ENCODE measurements at places on chromosomes 4 and X. TPM values are rescaled to one million over a fixed set of nuclear protein-coding genes. Genes with fewer than 3 reads are reported as not detected.
A peak's percentile ranks its signal among the peaks of the same experiment; 100 is the strongest.

- no peak overlapping the region for H3K27ac ChIP-seq
- no peak for DNase-seq
- H3K27me3 ChIP-seq: no peaks in the 10 kb centered on the region
- no peaks in the 10 kb centered on the region for H3K4me1 ChIP-seq
- H3K36me3 ChIP-seq: no peaks in the 10 kb centered on the region
- no peak overlapping the region for H3K4me3 ChIP-seq
Observed at GRCh38 chr4:148152868-148153625, 289.2 kb downstream of the NR3C2 start.

GRCh38 chr4:110926841-110927400, 304.0 kb upstream of the PITX2 start:
- H3K4me3 ChIP-seq: no peak overlapping the region
- no peak for DNase-seq
- H3K27me3 ChIP-seq: no peaks in the 10 kb centered on the region
- no peak overlapping the region for H3K27ac ChIP-seq
- H3K36me3 ChIP-seq: no peaks in the 10 kb centered on the region

DNA sequence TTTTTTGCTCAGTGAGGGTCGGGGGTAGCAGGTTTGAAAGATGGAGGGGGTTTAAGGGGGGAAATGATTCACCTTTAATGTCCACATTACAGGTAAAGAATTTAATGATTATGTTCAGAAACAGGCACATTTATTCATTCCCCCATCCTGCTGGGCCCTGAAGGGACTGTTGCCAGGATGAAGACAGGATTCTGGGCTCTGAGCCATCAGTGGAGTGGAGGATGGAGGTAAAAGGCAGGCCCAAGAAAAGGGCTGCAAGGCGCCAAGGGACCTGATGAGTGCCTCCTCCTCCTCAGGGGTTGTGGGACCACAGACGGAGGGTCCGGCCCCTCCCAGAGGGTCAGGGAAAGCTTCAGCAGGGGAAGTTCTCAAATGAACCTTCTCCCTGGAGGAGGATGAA, 40.4 kb upstream of the PROM1 start:
- H3K4me1 ChIP-seq: peaks cover 6% of the 10 kb centered on the region
- no peak overlapping the region for H3K27ac ChIP-seq
- no peaks in the 10 kb centered on the region for H3K27me3 ChIP-seq

DNA sequence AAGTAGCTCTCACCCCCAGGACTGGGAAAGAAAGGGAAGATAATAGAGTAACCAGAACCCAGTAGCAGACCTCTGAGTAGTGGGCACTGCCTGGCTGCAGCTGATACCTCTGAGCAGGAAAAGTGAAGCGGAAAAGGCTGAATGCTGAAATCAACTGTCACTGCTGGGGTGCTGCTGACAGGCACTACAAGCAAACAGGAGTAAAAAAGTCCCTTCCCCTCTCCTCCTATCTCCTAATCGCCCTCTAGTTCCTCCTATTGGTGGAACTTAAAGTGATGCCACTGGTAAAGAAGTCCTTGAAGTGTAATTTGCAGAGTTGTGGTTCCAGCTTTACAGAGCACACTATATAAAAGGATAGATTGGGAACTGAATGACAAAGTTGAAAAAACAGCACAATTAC, 32.8 kb upstream of the GLRB start:
- no peak overlapping the region for H3K4me3 ChIP-seq
- no peaks in the 10 kb centered on the region for H3K27me3 ChIP-seq
- H3K36me3 ChIP-seq: no peaks in the 10 kb centered on the region
- no peaks in the 10 kb centered on the region for H3K4me1 ChIP-seq

- peak; percentile 52 for DNase-seq
- H3K27me3 ChIP-seq: no peaks in the 10 kb centered on the region
- H3K4me1 ChIP-seq: peaks cover 22% of the 10 kb centered on the region
- H3K4me3 ChIP-seq: peak overlapping the region; percentile 7
- H3K36me3 ChIP-seq: peaks cover 58% of the 10 kb centered on the region
Observed at GRCh38 chrX:357693-358471, 28.8 kb downstream of the PPP2R3B start.

GRCh38 chrX:47608130-47608810, 11.4 kb downstream of the SYN1 start:
- no peaks in the 10 kb centered on the region for H3K27me3 ChIP-seq
- H3K4me1 ChIP-seq: peaks cover 6% of the 10 kb centered on the region
- no peak overlapping the region for H3K4me3 ChIP-seq
- no peak for DNase-seq

DNA sequence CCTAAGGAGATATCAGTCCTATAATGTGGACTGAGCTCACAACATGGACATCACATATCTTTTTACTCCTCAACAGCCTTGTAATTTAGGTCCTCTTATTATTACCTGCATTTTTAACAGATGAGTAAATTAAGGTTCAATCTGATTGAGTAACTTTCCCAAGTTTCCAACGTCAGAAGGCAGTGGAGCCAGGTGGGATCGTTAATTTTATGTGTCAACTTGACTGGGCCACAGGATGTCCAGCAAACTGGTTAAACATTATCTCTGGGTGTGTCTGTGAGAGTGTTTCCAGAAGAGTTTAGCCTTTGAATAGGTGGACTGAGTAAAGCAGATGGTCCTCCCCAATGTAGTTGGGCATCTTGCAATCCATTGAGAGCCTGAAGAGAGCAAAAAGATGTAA, 59.0 kb upstream of the SLIT2 start:
- DNase-seq: no peak
- no peaks in the 10 kb centered on the region for H3K4me1 ChIP-seq
- no peak overlapping the region for H3K4me3 ChIP-seq
- no peak overlapping the region for H3K27ac ChIP-seq

- no peak overlapping the region for H3K27ac ChIP-seq
- H3K27me3 ChIP-seq: no peaks in the 10 kb centered on the region
Observed at GRCh38 chr4:24867251-24867650, 45.6 kb downstream of the CCDC149 start.

GRCh38 chr4:36363024-36363423, 81.6 kb downstream of the DTHD1 start:
- no peak for DNase-seq
- no peak overlapping the region for H3K27ac ChIP-seq
- no peaks in the 10 kb centered on the region for H3K27me3 ChIP-seq
- H3K4me3 ChIP-seq: no peak overlapping the region
- no peaks in the 10 kb centered on the region for H3K36me3 ChIP-seq

GRCh38 chr4:38075370-38076152, 115.4 kb downstream of the PTTG2 start:
- no peaks in the 10 kb centered on the region for H3K27me3 ChIP-seq
- no peak overlapping the region for H3K4me3 ChIP-seq
- peak overlapping the region; percentile 6 for H3K27ac ChIP-seq
- H3K4me1 ChIP-seq: peaks cover 43% of the 10 kb centered on the region
- peaks cover 64% of the 10 kb centered on the region for H3K36me3 ChIP-seq

GRCh38 chr4:1544861-1545281, 138.6 kb upstream of the NKX1-1 start:
- H3K27me3 ChIP-seq: no peaks in the 10 kb centered on the region
- peak overlapping the region; percentile 80 for H3K27ac ChIP-seq
- H3K4me1 ChIP-seq: peaks cover 5% of the 10 kb centered on the region
- H3K36me3 ChIP-seq: no peaks in the 10 kb centered on the region

- H3K27ac ChIP-seq: no peak overlapping the region
- no peak for DNase-seq
- no peaks in the 10 kb centered on the region for H3K36me3 ChIP-seq
- H3K27me3 ChIP-seq: no peaks in the 10 kb centered on the region
- H3K4me1 ChIP-seq: no peaks in the 10 kb centered on the region
Observed at GRCh38 chr4:165711436-165711835, 161.6 kb upstream of the TLL1 start.

DNA sequence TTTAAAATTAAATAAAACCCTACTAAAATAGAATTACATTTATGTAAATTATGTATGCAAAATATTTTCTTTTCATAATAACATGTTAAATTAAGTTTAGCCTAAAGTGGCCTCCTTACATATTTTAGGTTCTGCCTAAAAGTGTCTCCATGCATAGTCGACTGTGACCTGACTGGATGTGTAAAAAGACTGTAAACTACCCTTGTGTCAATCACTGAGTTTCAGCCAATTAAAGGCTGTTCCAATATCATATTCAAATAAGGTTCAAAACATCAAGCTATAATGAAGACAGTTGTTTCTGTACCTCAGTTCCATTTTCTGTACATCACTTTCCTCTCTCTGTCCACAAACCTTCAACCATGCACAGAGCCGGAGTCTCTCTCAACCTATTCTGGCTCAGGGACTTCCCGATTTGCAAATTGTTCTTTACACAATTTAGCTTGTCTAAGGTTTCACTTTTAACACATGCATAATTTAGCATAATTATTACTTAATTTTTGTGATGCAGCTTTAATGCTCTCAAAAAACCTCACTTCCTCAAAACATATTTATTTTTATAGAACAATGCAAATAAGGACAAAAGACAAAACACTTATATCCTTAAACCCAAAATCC, 60.1 kb downstream of the SH3RF1 start:
- no peaks in the 10 kb centered on the region for H3K36me3 ChIP-seq
- no peak overlapping the region for H3K27ac ChIP-seq
- no peak for DNase-seq
- no peaks in the 10 kb centered on the region for H3K4me1 ChIP-seq
- no peak overlapping the region for H3K4me3 ChIP-seq
- peaks cover 6% of the 10 kb centered on the region for H3K27me3 ChIP-seq

DNA sequence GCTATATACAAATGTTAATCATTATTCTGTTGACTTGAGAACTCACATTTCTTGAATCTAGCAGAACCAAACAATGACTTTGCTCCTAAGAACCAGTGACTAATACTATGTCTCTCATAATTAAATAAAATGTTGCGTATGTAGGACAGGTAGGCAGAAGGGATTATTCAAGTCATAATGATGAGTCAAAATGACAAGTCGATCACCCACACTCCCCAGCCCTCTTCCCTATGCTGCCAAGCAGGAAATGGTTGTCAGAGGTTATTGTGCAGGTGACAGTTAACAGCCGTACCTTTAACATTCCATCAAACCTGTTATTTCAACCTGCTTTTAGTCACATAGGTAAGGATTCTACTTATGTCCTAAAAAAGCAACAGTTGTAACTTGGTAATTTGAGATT, 22.0 kb upstream of the STK26 start:
- DNase-seq: no peak
- no peaks in the 10 kb centered on the region for H3K27me3 ChIP-seq
- no peak overlapping the region for H3K27ac ChIP-seq
- H3K36me3 ChIP-seq: no peaks in the 10 kb centered on the region

DNA sequence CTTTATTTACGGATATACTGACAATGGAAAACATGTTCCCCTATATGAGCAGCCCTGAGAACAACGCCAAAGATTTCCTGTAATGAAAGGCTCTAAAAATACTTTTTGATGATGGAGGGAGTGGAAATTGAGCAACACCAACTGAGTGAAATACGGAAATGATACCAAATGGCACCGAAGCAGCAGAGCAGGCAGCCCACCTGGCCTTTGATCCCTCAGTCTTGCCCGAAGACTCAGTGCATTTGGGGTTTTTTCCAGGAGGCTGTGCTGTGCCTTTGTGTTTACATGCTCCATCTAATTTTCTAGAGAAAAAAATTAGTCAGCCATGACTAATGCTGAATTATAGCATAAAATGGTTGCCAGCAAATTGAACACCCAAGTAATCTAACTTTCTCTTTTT, 169.9 kb upstream of the RBPJ start:
- peaks cover 2% of the 10 kb centered on the region for H3K27me3 ChIP-seq
- H3K4me1 ChIP-seq: peaks cover 3% of the 10 kb centered on the region
- DNase-seq: no peak
- no peaks in the 10 kb centered on the region for H3K36me3 ChIP-seq
- no peak overlapping the region for H3K4me3 ChIP-seq
- H3K27ac ChIP-seq: no peak overlapping the region

GRCh38 chrX:66013194-66013816, 26.6 kb downstream of the VSIG4 start:
- no peaks in the 10 kb centered on the region for H3K27me3 ChIP-seq
- no peak overlapping the region for H3K4me3 ChIP-seq
- H3K4me1 ChIP-seq: peaks cover 73% of the 10 kb centered on the region
- DNase-seq: no peak
- H3K36me3 ChIP-seq: peaks cover 8% of the 10 kb centered on the region

- H3K27me3 ChIP-seq: peaks cover 26% of the 10 kb centered on the region
- no peaks in the 10 kb centered on the region for H3K36me3 ChIP-seq
- no peak overlapping the region for H3K27ac ChIP-seq
- no peak for DNase-seq
Observed at GRCh38 chr4:47705326-47705981, 132.4 kb downstream of the CORIN start.

DNA sequence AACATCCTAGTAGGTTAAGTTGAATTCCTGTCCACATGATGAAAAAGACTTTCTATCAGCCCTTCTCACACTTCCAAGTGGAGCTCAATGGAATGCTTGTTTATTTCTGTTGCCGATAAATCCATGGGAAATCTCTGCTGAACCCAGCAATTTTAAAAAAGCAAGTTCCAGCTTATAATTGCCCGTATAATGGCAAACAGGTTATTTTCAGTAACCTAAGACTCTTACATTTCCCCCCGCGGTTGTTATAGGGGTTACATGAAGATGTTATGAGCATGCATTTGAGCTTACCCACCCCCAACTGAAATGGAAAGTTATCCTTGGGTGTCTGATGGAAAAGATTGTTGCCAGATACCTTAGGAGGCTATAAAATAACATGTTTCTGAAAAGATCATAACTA, 136.2 kb downstream of the PALLD start:
- no peak for DNase-seq
- no peak overlapping the region for H3K27ac ChIP-seq
- no peaks in the 10 kb centered on the region for H3K36me3 ChIP-seq
- H3K4me1 ChIP-seq: peaks cover 14% of the 10 kb centered on the region

DNA sequence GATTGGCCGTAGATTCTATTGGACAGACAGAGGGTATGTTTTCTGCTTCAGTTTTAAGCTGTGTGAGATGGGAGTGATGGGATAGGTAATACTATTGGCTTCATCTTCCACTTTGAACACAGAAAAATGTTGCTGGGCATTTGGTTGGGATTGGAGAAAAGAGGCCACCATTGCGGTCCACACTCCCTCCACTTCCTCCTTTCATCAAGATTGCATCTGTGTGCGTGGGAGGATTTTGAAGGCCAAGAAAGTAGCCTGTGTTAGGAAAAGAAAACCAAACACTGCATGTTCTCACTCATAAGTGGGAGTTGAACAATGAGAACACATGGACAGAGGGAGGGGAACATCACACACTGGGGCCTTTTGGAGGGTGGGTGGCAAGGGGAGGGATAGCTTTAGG, 56.4 kb downstream of the EGF start:
- H3K36me3 ChIP-seq: peaks cover 3% of the 10 kb centered on the region
- H3K4me3 ChIP-seq: no peak overlapping the region
- peaks cover 28% of the 10 kb centered on the region for H3K4me1 ChIP-seq

GRCh38 chrX:10577853-10578252, 42.5 kb downstream of the MID1 start:
- H3K36me3 ChIP-seq: no peaks in the 10 kb centered on the region
- no peak for DNase-seq
- H3K4me3 ChIP-seq: no peak overlapping the region
- H3K27me3 ChIP-seq: no peaks in the 10 kb centered on the region
- H3K4me1 ChIP-seq: no peaks in the 10 kb centered on the region

- H3K27ac ChIP-seq: no peak overlapping the region
- DNase-seq: no peak
- peaks cover 11% of the 10 kb centered on the region for H3K36me3 ChIP-seq
- H3K4me3 ChIP-seq: no peak overlapping the region
- no peaks in the 10 kb centered on the region for H3K27me3 ChIP-seq
- H3K4me1 ChIP-seq: peaks cover 2% of the 10 kb centered on the region
Observed at GRCh38 chrX:78506248-78506647, 152.9 kb downstream of the RTL3 start.

Gene ADH4
- total RNA-seq: not detected

Gene ANKRD50
- total RNA-seq: 0.40 TPM

Gene FUNDC1
- total RNA-seq: 12.8 TPM

Data from activated CD4-positive, alpha-beta T cell treated with anti-CD3 and anti-CD28 coated beads, Interleukin-2, amount 10 ng/mL, durations not matched to agents 7 days and 5 days (primary cell).